ENCODE measurements at places on chromosomes 16 and 17.
A peak's percentile ranks its signal among the peaks of the same experiment; 100 is the strongest.

GRCh38 chr16:22195695-22196558 lies 10.2 kb upstream of the EEF2K start:
- peak; percentile 89 for DNase-seq

- no peak for DNase-seq
Measured at GRCh38 chr17:56656701-56657327, 63.3 kb downstream of the NOG start.

DNA sequence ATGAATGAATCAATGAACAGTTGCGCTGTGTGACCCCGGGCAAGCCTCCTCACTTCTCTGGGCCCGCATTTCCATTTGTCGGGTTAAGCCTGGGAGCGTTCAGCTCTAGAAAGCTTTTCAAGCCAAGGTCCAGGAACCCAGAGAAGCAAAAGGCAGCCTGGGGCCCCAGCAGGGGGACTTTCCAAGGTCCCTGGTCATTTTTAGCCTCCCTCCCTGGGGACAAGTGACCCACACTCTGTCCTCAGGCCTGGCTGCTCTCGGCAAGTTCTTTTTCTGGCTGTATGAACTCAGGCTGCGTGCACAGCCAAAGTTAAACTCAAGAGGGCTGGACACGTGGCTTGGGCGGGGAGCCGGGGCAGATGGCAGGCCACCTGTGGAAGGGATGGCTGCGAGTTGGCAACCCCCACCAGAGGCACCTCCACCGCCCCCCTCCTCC lies 41.4 kb upstream of the CIBAR2 start:
- DNase-seq = no peak

- peak; percentile 73 for DNase-seq
Measured at GRCh38 chr17:45021607-45022287, 29.7 kb downstream of the DCAKD start.

DNA sequence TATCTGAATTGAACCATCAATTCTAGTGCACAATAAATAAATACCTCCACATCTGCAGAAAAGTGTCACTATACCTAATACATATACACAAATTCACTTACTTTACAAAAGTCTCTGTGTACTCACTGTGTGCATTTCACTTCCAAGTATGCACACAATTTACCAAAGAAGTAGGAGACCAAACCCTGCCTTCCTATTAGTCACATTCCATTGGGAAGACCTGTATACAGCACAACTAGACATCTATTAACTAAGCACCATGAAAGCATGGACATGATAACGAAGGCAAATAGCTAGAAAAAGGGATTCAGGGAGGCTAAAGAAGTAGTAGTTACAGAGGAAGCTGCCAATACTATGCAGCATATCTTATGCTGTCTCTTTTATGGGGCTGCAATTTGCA lies 139.5 kb downstream of the SNX11 start:
- no peak for DNase-seq

GRCh38 chr17:74192950-74193781 lies 10.3 kb upstream of the RPL38 start:
- no peak for DNase-seq

DNA sequence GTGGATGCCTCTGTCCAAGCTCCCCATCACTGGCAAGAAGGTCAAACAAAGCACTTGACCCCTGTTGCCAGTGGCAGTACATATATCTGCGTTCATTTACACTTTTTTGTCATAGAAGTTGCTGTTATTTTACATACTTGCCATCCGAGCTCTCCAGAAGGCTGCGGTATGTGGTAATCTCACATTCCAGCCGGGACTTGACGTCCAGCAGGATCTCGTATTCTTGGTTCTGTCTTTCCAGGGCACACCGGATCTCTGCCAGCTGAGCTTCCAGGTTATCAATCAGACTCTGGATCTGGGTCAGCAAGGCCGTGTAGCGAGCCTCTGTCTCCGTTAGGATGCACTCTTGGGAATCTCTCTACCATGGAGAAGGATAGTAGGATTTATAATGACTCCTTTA lies 6.6 kb downstream of the KRT39 start:
- no peak for DNase-seq

- DNase-seq = no peak
Measured at GRCh38 chr16:68450741-68451255, 2.5 kb upstream of the SMPD3 start.
